MG63 (cell line): ENCODE measurements at places on chromosomes 11 and 22. TPM values are rescaled to one million over a fixed set of nuclear protein-coding genes. Genes with fewer than 3 reads are reported as not detected.

BIK gene
- 0.10 TPM in 1 of 2 replicates, not detected in the other for total RNA-seq

ANGPTL5 gene
- total RNA-seq = 0.10 TPM in 1 of 2 replicates, not detected in the other

CTTN gene
- total RNA-seq = 153 and 159 TPM in 2 replicates

DMC1 gene
- 0.26 TPM in 1 of 2 replicates, not detected in the other for total RNA-seq

IL17RA gene
- total RNA-seq = 3.8 and 4.0 TPM in 2 replicates

C11orf65 gene
- total RNA-seq = 0.92 TPM in 1 of 2 replicates, not detected in the other

LRRC4C gene
- not detected in 2 replicates for total RNA-seq

TMEM126B gene
- total RNA-seq = 39.6 and 65.9 TPM in 2 replicates

DNA sequence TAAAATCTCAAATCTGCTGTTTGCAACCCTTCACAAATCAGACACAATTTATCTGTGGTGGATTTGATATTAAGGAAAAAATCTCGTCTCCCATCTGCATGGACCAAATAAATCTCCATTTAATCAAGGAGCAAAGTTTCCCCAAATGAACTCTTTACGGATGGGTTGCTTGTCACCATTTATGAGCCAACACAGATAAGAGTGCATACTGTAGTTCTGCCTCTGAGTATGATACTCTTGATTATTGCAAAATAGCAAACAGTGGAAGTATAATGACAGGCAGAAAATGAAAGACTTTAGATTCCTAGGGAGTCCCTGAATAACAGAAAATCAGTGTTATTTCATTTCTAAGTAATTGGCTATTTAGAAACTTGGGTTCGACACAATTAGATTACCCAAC, 1395.9 kb downstream of the FAM181B start:
- DNase-seq = no peak

DNA sequence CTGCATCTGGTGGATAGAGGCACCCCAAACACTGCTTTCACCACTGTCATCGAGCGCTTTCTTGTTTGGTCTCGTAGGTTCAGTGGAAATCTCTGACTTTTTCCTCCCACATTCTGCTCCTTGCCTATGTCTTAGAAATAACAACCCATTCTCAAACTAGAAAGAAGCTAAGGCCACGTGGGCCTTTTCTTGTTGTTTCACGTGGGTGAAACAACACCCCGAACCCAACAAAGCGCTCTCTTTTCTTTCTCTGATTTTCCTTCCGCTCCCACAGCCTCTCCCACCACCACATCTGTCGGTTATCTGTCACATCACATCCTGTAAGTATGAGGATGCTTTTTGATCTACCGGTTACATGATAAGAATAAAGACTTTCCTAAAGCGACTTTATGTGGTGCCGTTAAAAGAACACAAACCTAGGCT, 77.1 kb downstream of the LINC01488 start:
- no peak for DNase-seq
